D341Med (cell line): ENCODE measurements at places on chromosomes 5 and 9.

- no peak for DNase-seq
These were observed 6.9 kb upstream of the TMEM161B start for GRCh38 chr5:88275581-88275980.

DNA sequence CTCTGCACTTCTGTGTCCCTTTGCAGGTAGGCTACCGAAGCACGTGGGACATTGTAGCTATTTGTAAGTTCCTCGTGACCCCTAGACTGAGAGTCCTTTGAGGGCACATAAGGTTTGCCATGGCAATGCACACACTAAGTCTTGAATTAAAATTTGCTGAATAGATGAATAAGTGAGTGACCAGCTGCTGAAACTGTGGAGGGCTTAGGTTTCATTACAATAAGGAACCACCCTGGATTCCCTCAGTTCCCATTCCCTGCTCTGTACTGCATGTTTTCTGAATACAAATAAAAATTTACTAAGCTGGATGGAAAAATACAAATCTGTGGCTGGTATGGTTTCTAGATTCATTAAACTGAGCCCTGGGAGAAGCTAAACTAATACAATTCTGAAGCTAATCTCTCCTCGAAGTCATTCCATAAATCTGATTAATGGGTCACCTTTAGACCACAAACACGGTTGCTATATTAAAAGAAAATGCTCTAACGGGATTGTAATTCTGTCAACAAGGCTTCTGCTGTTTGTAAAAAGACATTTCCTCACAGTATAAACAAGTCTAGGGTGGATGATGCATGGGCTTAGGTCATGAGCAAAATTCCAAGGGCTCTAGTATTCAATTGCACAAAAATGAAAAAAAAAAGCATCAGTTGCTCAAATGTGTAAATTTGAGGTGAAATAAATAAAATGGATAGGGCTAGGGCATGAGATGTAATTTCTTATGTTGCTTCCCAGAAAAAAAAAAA, 172.3 kb downstream of the ATP10B start:
- no peak for DNase-seq

DNA sequence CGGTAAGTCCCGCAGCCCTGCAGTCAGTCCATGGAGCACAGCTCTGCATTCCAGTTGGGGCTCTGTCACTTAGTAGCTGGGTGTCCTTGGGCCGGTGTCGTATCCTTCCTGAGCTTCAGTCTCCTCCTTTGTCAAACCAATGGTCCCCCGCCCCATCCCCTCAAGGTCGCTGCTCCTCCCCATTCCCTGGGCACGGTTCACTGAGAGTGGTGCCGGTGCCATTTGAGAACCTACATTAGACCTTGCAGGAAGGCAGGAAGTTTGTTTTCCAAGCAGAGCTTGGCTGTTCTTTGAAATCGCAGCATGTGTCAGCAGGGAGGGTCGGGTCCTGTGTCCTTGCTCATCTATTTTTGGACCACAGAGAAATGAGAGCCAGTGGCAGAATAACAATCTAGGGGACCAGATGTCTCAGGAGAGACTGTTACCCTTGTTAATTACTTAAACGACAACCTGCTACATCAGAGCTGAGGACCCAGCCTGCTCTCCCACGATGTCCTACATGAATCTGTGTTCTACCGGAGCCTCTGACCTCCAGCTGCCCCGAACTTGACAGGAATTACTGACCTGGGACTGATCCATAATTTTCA, 21.7 kb upstream of the BARHL1 start:
- no peak for DNase-seq

GRCh38 chr9:70352356-70352755, 62.1 kb downstream of the KLF9 start:
- DNase-seq, result no peak

- no peak for DNase-seq
These were observed 59.9 kb downstream of the TRIM36 start for GRCh38 chr5:115109840-115110239.

DNA sequence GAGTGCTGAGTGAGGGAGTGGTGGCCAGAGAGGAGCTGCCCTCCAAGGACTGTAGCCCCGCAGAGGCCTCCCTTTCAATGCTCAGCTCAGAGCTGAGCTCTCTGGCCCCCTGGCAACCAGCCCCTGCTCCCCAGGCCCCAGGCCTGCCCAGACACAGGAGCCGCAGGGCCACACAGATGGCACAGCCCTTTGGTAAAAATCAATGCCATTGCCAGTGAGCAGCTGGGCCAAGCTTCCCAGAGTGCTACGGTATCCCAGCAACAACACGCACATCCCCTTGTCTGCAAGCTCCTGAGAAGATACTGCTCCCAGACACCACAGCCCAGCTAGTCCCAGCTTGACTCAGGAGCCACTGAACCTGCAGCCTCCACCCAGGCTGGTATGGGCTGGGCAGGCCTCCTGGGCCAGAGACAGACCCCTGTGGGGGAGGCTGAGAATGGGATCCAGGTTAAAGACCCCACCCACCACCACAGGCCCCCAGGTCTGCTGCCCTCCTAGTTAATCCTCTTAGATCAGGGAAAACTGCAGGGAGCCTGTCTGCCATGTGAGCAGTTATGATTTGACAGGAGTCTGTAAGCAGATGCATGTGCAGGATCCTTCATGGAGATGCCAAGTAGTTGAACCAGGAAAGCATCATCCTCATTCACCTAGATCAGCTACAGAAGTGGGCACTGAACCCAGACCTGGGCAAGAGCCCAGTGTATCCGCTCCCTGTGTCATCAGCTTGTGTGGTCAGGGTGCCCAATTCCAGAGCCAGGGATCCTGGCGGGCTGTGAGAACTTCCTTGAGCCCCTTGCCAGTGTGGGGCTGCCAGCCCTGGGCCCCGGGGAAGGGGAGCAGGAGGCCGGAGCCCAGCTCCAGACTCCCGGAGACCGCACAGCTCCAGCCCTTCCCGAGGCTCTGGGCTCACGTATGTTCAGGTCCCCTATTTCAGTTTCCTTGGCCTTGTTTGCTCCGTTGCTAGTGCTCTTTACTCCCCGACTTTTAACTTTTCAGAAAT, 26.7 kb upstream of the ADAMTS2 start:
- peak; percentile 79 for DNase-seq

GRCh38 chr5:59798862-59799667, 94.5 kb downstream of the PDE4D start:
- DNase-seq, result no peak

- no peak for DNase-seq
These were observed 151.6 kb downstream of the SIL1 start for GRCh38 chr5:139046551-139046950.

- no peak for DNase-seq
These were observed 41.3 kb downstream of the PPARGC1B start for GRCh38 chr5:149771216-149771980.

DNA sequence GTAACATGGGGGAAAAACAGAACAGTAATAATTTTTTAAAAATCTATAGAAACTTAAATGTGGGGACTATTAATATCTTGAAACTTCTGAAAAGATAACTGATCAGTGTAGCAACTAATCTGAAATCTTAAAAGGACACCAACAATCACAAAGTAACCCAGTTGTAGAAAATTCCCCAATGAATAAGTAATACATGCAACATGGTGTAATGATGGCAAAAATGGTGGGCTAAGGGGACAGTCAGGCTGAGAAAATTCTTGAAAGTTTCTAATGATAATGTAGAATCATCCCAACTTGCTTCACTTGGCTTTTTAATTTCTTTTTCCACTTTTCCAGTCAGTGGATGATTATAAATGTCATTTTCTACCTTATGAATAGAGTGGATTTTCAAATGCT, 5.4 kb downstream of the NFIL3 start:
- no peak for DNase-seq
